ENCODE measurements at places on chromosomes 4 and X.
A peak's percentile ranks its signal among the peaks of the same experiment; 100 is the strongest.

DNA sequence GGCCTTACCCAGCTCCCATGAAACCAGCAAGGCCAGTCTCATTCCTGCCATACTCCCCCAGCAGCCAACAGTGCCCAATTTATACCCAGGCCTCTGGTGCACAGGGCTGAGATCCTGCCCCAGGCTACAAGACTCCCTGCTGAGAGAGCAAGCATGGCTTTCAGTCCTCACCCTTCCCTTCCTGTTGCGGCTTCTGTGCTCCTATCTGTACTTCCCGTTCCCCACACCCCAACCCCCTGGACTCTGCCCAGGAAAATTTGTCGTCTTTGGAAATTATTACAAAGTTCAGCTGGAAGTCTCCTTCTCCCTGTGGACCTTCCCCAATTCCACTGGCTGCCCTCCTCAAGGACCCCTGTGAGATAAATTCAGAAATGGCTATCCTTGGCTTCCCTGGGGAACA lies 84.1 kb upstream of the GK2 start:
- DNase-seq = no peak

DNA sequence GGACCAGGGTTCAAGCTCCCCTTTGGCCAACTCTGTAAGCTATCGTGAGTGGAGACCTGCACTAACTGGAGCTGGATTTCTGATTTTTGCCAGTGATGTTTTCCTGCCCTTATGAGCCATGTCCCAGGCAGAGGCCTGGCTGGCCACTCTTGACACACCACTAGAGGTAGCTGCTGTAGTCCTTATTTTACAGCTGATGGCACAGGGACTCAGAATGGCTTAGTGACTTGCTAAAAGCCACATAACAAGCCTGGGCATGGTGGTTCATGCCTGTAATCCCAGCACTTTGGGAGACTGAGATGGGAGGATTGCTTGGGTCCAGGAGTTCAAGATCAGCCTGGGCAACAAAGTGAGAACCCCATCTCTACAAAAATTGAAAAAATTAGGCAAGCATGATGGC lies 33.4 kb downstream of the CYTL1 start:
- DNase-seq = peak; percentile 17

GRCh38 chr4:130850019-130850524 lies 1754.1 kb downstream of the C4orf33 start:
- DNase-seq = no peak

DNA sequence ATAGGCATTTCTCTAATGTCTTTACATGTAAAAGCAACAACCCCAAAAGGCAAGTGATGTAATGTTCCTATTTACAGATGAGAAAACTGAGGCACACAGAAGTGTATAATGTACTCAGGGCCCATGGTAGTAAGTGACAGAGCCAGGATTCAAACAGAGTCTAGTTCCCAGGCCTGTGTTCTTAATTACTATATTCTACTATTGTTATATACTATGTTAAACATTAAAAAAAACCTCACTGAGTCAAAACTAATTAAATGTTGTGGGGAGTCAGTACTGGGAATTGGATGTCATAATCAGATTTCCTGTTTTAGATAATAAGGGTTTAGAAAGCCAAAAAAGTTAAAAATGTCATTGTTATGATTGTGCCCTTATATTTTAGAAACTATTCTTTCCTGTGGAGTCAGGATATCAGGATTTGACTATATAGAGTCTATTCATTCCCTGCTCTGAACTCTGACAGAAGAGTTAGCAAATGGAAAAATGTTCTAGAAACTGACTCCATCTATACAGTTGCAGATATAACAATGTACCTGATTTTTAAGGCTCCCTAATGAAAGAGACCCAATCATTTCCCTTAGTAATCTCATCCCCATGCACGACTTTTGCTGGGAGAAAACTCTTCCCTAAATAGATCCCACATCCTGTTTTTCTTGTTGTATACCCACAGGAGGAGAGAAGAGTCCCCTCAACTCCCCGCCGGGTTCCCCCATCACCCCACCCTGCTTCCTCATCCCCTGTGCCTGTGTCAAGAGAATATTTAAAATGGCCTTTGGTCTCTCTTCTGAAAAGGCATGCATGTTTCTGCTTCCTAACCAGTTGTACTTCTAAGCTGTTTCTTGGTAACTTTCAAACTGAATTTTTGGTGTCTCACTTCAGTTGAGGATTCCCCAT lies 69.7 kb downstream of the REELD1 start:
- no peak for DNase-seq

GRCh38 chrX:119479845-119480244 lies 11.6 kb downstream of the SLC25A5 start:
- DNase-seq = no peak

DNA sequence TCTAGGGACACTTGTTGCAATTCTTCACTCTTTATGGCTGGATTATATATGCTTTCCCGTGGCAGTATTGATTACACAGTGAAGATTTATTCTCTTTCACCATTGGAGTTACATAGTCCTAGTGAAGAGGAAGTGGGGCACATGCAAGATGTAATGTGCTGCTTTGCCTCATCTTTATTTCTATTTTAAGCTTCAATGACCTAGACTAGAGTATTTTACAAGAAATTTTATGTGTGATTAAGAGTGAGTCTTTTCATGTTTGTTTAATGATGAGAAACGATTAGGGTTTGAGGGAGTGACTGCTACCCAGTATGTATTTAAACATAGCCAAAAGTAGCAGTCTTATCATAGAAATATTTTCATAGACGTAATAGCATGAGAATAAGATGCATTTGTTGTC lies 30.8 kb downstream of the DIAPH2 start:
- no peak for DNase-seq

GRCh38 chr4:169210504-169211118 lies 60.1 kb downstream of the SH3RF1 start:
- DNase-seq = no peak

DNA sequence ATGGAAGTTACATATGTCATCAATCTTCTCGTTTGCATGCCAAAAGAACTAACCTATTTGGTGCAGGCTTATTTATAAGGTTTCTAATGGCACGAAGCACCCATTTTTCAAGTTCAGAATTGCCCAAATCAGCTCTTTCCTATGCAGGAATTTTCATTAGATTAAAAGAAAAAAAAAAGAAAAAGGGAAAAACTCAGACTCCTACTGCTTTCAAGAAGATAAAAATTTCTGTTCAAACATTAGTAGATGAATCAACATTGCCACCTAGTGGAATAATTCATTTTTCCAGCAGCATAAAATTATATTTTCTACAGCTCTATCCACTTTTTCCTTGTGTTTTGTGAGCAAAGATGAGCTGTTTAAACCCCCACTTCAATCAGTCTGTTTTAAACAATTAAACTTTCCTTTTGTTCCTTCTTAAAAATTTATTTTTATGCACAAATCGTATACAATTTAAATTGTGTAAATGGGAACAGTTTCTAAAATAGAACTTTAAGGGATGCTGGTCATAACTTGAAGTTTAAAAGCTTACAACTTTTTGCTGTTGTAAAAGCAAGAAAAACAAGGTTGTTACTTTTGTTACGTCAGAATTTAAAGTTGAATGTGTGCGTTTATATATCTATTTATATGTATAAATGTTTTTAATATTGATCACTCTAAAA lies 309.9 kb downstream of the ARAP2 start:
- no peak for DNase-seq

GRCh38 chr4:98546910-98547594 lies 111.4 kb downstream of the TSPAN5 start:
- DNase-seq = no peak

DNA sequence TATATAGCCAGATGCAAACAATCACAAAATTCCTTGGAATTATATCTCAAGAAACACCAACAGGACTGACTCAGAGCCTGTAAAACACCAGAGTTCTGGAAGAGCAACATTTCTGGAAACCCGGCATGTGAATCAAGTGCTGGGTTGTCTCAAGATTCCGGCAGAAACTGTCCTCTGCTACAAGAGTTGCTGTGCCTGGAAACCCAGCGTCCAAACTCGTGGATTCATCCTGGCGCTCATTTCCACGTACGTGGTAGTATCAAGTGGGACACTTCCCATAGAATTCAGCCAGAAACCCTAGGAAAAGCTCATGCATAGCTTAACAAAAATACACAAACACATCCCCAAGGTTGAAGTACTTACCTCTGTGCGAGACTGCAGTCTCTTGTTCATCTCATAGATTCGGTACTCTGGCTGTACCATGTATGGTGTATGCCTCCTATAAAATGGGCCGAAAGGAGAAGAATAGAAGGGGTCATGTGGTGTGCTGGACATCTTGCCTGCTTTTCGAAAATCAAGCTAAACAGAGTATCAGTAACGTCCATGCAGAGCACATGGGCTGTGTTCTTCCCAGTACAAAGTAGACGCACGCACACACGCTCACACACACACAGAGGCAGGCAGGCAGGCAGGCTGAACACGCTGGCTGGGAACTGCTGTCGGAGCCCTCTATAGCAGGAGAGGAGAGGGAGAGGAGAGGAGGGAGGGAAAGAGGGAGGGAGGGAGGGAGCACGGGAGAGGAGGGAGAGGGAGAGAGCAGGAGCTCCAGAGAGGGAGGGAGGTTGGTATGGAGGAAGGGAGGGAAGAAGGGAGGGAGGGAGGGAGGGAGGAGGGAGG lies at the start of gene LDB2:
Gene LDB2 (minus strand): TSS at position 655 of the 837 bp plus-strand sequence.
- DNase-seq = peak; percentile 55

DNA sequence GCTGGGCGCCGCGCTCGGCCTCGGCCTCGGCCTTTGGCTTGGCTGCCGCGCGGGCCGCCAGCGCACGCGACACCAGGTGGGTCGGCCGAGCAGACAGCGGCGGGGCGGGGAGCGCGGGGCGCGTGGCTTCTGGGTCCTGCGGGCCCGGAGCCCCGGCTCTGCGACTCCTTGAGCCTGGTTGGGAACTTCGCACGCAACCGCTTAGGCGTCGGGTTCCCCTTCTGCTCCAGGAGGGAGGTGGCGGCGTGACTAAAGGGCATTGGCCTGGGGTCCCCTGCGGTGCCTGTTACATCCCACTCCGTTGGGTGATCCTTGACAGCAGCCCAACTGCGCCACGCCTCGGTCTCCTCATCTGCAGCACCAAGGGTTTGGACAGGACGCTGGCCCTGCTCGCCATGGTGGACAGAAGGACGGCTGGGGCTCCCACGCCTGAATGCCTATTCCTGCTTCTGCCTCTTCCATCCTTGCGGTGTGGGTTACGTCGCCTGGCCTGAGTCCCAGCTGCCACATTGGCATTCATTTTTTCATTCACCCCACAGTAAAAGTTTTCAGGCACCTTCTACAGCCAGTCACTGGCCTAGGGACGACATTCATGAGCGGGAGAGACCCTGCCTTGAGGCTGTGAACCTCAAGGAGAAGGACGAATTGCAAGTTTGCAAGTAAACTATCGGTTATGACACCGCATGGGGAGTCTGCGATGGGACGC lies 631 bp downstream of the EVC start:
- peak; percentile 33 for DNase-seq
